Activated naive CD4-positive, alpha-beta T cell (primary cell): ENCODE measurements at places on chromosomes 2 and 18.

GRCh38 chr2:25684577-25685473 is 11.4 kb upstream of the DTNB start:
- DNase-seq: no peak

DNA sequence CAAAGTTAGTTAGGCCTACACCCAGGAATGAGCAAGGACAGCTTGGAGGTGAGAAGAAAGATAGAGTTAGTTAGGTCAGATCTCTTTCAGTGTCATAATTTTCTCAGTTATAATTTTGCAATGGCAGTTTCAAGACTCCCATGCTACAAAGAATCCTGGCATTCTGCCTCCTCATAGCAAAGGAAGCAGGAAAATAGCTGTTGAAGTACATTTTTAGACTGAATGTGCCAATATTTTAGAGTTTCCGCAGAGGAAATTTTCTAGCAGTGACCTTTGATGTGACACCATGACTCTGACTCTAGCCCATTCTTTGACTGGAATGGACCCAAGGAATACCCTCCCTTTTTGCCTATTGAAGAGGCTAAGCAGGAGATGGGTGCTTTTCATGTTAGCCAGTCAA is 371.7 kb downstream of the PIK3C3 start:
- no peak for DNase-seq

DNA sequence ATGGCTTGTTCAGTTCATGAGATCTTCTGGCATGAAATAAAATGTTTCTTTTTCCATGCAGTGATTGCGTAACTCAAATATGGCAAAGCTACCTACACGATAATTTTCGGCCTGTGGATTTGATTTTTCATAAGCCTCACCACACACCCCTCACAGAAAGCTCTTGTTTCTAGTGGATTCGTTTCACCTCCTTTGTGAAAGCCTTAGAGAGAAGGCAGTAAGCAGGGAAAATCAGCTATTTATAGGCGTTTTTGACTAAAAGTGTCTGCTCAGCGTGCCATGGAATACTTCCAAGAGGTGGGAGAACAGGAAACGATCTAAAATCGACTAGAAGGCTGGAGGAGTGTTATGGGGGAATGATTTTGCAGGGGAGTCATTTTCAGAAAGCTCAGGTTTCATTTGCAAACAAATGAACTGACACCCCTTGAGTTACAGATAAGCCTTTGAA is 417.9 kb downstream of the TGIF1 start:
- DNase-seq: no peak

DNA sequence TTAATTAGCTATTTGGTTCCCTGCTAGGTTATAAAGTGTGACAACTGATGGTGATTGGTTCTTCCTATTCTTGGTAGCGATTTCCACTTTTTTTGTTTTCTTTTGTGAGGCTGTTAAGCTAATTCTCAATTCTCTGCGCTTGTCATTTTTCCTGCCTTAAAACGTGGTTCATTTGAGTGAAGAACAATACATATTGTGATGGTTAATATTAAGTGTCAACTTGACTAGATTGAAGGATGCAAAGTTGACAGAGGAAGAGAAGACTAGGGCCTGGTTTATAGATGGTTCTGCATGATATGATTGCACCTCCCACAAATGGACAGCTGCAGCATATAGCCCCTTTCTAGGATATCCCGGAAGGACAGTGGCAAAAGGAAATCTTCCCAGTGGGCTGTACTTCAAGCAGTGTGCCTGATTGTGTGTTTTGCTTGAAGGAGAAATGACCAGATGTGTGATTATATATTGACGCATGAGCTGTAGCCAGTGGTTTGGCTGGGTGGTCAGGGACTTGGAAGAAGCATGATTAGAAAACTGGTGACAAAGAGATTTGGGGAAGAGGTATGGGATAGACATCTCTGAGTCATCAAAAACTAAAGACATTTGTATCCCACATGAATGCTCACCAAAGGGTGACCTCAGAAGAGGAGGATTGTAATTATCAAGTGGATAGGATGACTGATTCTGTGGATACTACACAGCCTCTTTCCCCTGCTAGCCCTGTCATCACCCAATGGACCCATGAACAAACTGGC is 39.4 kb upstream of the ZNF804A start:
- no peak for DNase-seq

DNA sequence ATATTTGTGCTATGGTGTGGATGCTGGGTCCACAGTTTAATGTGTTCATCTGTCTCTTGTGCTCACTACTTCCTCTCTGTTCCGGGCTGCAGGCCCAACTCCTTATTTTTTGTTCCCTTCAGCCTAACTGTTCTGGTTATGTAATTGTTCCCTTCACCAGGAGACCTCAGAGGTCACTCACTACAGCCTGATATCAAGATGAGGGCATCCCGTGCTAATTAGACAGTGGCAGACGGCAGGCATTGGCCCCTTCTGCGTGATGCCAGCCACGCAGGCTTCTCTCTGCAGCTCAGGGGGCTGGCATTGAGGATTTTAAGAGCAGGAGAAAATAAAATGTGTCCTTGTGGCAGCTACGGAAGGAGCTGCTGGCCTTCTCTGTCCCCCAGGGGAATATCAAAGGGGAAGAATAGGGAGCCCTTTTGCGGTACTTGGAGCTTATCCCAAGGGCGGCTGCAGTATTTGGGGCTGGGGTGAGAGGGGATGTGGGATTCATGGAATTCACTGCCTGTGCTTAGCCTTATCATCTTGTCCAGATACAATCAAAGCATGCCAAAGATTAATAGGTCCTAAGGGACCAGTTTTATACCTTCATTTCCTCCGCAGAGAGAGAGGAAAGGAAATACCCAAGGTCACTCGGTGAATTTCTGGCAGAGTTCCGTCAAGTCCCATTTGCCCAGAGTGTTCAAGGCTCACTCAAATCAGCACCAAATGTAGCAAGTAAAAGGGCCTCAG is 53.3 kb upstream of the TRIB2 start:
- no peak for DNase-seq

DNA sequence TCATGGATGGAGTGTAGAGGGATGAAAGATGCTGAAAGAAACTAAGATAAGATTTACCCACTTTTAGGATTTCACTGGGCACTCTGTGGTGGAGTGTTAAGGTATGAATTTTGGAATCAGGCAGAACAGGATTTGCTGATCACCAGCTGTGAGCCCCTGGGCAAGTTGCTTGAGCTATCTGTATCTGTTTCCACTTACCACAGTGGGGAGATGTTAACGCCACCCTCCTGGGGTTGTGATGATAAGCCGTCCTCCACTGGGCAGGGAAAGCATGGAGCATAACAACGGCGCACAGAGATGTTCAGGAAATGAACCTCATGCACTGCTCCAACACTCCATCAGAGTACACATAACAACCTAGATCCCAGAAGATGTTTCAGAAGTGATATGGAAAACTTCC is 160.6 kb downstream of the MTCL1 start:
- no peak for DNase-seq

GRCh38 chr18:8254654-8255053 is 354.6 kb upstream of the RAB12 start:
- no peak for DNase-seq

DNA sequence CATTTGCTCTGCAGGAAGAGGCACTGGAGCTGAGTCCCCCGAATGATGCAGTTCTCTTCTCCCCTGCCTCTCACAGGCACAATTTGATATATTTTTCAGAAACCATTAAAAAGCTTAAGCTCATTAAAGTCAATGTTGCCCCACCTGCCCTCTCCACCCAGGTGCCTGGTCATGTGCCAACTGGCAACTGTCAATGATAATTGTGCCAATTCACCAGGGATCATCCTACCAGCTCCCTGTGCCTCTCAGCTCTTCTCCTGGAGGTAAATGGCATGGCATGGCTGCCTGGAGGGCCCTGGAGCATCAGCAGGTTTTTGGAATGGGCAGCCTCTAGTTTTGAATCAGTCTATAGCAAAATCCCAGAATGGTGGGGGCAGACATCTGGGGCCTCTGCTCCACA is 279.6 kb upstream of the ID2 start:
- no peak for DNase-seq

- no peak for DNase-seq
Observed at GRCh38 chr2:17115042-17115441, 403.2 kb downstream of the RAD51AP2 start.

- DNase-seq: no peak
Observed at GRCh38 chr2:190584980-190585661, 50.6 kb upstream of the NEMP2 start.

DNA sequence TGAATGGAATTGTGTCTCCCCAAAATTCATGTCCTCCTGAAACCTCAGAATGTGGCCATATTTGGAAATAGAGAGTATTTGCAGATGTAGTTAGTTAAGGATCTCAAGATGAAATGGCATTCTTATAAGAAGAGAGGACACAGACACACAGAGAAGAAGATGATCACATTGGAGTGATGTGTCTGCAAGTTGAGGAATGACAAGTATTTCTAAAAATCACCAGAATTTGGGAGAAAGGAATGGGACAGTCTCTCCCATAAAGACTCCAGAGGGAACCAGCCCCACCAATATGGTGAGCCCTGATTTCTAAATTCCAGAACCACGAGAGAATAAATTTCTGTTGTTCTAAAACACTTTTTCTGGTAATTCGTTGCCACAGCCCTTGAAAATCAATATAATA is 166.3 kb downstream of the C1D start:
- no peak for DNase-seq

DNA sequence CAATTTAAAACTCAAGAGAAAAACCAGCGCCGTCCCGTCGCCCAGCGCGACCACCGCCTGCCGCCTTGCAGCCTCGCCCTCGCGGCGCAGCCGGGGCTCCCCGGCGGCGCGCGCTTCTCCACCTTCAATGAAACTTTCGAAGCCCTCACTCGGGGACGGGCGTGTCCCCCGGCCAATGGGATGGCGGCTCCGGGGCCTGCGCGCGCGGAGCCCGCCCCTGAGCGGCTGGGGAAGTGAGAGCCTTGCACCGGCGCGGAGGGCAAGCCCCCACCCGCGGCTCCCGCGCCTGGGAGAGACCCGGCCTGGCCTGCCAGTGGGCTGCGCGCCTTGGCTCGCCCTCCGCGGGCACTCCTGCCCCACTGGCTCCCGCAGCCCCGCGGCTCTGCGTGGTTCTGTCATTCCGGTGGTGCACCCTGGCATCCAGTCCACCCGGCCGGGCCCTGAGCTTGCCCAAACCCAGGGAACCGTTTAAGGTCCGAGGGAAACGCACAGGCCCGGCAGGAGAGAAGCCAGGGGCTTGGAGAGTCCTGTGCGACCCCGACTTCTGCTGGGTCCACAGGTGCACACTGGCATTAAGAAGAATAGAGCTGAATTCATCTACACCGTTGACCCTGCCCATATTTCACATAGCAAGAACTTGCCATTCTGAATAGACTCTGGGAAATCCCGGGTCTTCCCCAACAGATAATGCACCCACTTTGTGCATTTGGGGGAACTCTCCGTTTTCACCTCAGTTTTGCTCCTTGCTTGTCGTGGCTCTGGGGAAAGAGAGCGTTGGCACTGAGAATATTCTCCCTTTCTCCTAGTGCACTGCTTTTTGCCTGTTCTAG is at the start of gene PIEZO2:
Gene PIEZO2, minus strand, starts transcription at position 129 of the 830 bp plus-strand sequence. CDS start 981 bp downstream, outside the sequence.
- no peak for DNase-seq

- peak; percentile 87 for DNase-seq
Observed at GRCh38 chr2:238060542-238061314, at the start of gene SCLY. TSS of gene SCLY (plus strand) at chr2:238061001. CDS start at chr2:238061055, 54 bp downstream.

GRCh38 chr2:45401431-45401922 is 209.6 kb downstream of the SRBD1 start:
- no peak for DNase-seq

DNA sequence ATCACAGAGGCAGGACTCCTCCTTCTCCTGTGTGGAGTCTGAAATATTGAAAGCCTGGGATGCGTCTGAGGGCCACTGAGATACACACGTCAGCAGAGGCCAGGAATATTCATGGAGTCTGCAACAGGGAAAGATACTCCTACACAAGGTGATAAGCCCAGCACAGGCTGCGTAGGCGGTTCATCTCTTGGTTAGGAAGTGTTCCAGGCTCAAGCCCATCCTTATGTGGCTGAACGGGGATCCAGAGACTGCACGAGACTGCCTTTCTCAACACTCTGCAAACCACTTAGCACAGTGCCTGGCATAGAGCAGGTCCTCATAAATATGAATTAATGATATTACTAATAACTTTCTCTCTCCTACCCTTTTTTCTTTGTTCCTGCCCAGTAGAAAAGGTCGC is 29.2 kb upstream of the AGPS start:
- DNase-seq: no peak

DNA sequence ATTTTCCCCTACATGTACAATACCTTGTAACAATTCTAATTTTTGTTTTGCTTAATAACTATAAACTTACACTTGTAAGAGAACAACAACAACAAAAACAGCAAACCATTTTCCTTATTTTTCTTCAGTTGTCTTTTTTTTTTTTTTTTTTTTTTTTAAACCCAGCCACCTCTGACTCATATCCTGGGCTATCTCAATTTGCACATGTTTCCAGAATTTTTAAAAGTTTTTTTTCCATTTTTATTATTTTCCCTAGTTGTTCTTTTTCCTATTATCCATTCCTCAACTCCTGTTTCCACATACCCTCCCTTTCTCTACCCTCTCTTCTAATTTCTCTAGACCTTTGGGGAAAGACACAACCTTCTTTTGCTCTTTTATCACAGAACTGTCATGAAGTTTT is 112.5 kb downstream of the EFEMP1 start:
- no peak for DNase-seq

DNA sequence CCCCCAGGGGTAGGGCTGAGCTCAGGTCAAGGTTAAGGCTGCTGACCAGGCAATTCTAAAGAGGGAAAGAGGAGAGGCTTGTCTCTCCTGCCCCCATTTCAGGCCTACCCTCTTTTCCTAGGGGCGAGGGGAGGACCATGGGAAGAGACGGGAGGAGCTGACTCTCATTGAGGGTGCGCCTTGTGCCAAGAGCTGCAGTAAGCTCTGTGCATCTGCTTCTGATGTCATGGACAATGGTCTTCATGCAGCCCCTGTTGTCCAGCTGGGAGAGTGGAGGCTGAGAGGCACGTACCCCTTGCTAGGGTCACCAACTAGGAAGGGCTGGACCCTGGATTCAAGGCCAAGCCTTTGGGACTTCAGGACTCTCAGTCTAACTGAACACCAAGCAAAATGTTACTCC is 45.2 kb downstream of the PTGR3 start:
- DNase-seq: no peak

- no peak for DNase-seq
Observed at GRCh38 chr2:219681694-219682300, 54.4 kb downstream of the SLC4A3 start.

DNA sequence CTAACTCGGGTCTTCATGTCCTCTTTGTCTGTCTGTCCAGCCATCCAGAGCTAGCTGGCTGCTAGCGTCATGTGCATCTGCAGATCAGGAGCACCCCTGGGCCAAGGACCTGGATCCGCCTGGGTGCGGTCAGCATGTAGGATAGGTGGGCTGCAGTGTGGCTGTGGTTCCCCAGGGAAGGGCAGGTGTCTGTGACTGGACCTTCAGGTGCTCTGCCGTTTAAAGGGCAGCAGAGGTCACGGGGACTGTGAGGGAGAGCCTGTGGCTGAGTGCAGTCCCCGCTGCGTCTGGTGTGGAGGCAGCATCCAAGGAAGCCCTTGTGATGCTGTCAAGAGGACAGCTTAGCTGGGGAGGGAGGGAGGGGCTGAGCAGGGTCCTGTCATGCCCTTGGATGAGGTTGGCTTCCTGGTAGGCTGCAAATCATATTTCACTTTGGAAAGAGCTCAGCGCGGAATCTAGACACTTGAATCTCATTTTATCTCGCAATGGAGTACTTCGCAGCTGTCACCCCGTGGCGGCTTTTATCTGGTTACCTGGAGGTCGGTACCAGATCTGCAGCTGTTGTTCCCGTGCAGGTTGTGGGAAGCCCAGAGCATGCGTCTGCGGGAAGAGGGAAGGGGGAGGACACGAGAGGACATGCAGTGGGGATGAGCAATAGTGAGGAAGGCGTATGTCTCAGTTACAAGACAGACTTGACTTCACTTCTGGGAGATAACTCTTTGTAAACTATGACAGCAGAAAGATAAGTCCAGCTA is 5.9 kb upstream of the RALB start:
- DNase-seq: no peak
